Stimulated activated CD4-positive, alpha-beta T cell treated with anti-CD3 and anti-CD28 coated beads, Interleukin-4, amount 100 ng/mL, for 1 hour (primary cell): ENCODE measurements at places on chromosomes 13 and 19.

DNA sequence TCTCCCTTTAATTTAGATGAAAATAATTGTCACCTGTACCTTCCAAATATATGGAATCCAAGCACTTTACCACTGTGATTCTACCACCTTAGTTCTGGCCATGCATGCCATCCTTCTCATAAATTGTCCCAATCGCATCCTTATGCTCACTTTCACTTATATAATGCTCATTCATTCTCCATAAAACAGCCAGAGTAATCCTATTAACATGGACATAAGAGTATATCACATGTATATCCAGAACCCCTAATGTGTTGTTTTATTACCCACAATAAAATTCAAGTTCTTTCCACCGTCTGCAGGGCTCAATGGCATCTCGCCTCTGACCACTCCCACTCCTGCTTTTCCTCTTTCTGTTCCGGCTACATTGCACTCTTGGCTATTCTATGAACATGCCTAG lies 597.5 kb upstream of the MIR17HG start:
- DNase-seq: no peak

GRCh38 chr13:26495750-26496149 lies 61.7 kb upstream of the WASF3 start:
- no peak for DNase-seq

DNA sequence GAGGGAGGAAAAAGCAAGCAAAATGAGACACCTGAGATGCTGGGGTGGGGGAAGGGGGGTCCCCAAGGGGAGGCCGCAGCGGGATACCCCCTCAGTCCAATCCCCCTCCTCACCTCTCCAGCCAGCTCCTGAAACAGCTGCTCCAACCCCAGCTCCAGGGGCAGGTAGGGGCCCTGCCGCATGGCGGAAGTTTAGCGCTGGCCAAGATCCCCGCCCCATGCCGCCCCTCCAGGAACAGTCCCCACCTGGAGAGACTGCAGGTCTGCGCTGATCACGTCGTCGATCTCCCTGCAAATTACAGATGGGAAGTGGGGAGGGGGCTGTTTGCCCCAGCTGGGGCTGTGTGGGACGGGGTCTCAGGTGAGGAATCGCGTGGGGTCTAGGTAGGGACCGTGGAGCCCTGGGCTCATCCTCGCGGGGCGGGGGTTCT lies 9.0 kb downstream of the CAPN12 start:
- DNase-seq: no peak

DNA sequence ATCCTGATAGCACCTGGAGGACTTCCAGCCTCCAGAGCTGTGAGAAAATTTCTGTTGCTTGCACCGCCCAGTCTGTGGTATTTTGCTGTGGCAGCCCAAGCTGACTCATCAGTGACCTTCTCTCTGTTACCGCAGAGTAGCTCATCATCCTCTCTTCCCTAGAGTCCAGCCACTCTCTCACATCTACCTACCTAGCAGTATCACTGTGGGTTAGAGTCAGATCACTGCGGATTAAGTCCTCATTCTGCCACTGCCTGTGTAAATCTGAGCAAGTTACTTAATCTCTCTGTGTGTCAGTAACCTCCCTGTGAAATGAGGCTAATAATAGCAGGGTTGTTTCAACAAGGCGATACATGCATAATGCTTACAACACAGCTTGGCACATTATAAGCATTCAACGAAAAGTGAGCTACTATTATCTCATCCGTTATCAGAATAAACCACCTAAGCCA lies 40.3 kb upstream of the USPL1 start:
- DNase-seq: peak; percentile 6

- DNase-seq: no peak
Observed at GRCh38 chr13:75660694-75661093, 24.6 kb downstream of the LMO7 start.

- DNase-seq: no peak
Observed at GRCh38 chr19:7643031-7643415, 6.1 kb downstream of the STXBP2 start.

GRCh38 chr19:55096061-55096701 lies 20.5 kb downstream of the EPS8L1 start:
- DNase-seq: no peak

DNA sequence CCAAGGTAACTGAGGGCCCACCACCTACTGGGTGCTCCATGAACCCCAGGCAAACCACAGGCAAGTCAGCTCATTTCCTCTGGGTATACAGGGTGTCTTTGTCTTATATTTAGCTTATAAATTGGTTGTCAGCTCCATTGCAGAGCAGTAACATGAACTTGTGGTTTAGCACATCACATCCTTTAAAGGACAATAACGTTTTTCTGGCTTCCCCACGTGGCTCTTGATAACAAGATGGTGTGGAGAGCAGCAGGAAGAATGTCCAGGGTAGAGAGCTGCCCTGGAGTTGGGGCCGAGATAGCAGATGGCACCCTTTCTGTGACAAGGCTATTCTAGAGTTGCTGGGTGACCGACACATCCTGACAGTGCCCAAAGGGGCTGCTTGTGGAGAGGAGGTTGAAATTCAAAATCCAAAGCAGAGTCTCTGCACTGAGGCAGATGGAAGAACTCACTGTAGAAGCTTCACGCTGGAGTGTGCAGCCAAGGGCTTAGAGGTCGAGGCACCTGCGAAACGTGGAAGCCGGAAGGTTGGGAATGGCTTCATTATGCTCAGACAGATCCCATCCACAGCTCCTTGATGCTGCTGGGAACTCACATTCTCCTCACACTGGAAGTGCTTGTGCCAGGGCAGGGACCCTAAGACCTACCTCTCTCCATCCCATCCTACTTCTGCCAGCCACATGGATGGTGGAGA lies 133.0 kb upstream of the FRY start:
- DNase-seq: no peak

- no peak for DNase-seq
Observed at GRCh38 chr13:66577358-66577757, 652.8 kb downstream of the PCDH9 start.

DNA sequence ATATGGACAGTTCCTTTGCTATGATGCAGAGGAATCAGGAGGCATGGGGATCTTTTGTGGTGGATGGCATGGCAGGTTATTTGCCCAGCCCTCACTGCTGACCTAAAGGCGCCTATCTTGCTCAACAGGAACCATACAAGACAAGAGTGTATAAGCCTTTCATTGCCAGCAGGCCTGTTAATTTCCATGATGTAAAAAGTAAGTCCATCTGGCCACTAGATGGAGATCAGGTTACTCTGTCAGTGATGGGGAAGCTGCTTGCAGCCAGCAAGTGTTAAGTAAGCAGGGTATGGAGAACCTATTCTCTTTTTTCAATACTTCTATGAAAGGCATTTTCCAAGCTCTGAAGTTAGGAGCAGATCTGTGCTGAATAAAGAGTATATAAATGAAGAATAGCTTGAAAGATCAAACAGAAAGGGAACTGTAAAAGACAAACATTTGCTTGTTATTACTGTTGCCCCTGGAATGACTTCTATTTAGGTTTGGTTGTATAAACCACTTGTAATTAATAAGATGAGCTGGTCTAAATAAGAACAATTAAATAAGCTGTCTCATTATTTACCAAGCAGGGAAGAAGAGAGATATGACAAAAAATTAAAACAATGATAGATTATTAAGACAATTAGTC lies 210.9 kb downstream of the RGCC start:
- no peak for DNase-seq

DNA sequence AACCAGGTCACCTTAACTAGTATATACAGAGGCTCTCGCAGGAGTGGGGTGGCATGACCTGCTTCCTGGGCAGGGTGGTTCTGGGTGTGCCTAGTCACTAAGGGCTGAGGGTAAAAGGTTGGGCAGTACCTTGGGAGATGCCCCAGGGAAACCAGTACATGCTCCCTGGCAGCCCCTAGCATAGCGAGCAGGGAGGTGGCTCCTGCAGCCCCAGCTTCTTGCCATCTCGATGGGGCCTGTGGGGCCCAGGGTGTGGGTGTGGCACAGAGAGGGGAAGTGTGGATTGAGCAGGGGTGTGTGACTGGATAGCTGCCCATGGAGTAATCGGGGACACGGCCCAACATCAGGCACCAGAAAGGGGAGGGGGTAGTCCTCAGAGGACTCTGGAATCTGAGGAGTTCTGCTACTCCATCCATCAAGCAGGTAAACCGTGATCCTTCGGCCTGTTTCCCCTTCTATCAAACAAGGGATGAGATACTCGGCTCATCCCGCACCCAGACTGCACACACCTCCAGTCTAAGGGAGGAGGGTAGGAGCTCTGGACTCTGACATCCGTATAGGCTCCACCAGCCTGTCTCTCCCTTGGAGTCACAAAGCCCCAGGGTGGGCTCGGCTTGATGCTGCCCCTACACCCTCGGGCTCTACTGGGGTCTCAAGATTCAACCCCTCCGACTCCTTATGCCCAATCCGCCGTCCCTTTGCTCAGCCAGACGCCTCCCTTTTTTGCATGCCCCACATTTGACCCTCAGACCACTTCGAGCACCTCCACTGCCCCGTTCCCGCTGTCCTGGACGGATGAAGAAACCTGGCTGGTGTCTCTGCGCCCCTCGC lies 1.1 kb downstream of the ZBTB45 start:
- no peak for DNase-seq

- no peak for DNase-seq
Observed at GRCh38 chr19:15935167-15935702, 906 bp upstream of the CYP4F11 start.

GRCh38 chr13:45473627-45474026 lies 8.9 kb downstream of the COG3 start:
- no peak for DNase-seq

GRCh38 chr13:72295153-72295552 lies 428.1 kb upstream of the DACH1 start:
- no peak for DNase-seq

- DNase-seq: no peak
Observed at GRCh38 chr13:74201530-74201929, 67.3 kb upstream of the KLF12 start.

DNA sequence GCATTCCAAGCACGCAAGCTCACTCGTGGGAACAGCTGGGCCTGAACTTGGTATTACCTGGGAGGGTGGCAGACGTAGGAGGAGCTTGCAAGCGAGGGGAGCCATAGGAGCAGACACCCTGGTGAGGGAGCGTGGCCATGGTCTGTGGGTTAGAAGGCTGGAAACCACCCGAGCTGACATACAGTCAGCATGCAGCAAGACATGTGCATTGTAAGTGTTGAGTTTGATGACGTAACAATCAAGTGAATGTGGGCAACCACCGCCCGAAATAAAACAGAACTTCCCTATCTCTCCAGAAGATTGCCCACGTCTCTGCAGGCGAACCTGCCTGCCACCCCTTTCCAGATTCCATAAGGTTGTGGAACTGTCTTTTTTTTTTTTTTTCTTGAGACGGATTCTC lies 26.8 kb downstream of the UBXN6 start:
- no peak for DNase-seq

GRCh38 chr19:40220674-40221073 lies 2.5 kb upstream of the TTC9B start:
- no peak for DNase-seq

GRCh38 chr13:42398533-42398932 lies 126.6 kb downstream of the AKAP11 start:
- no peak for DNase-seq

DNA sequence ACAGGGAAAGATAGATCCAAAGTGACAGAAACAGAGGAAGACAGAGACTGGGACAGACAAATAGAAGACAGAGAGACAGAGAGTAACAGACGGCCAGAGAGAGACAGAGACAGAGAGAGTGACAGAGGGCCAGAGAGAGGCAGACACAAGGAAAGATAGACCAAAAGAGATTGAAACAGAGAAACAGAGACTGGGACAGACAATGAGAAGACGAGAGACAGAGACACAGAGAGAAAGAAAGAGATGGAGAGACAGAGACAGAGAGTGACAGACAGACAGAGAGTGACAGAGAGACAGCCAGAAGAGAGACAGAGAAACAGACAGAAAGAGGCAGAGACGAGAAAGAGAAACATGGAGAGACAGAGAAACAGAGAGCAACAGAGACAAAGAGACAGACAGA lies 127.3 kb downstream of the UQCRFS1 start:
- DNase-seq: no peak

GRCh38 chr19:33389421-33390100 lies 16.1 kb downstream of the CEBPG start:
- DNase-seq: no peak

DNA sequence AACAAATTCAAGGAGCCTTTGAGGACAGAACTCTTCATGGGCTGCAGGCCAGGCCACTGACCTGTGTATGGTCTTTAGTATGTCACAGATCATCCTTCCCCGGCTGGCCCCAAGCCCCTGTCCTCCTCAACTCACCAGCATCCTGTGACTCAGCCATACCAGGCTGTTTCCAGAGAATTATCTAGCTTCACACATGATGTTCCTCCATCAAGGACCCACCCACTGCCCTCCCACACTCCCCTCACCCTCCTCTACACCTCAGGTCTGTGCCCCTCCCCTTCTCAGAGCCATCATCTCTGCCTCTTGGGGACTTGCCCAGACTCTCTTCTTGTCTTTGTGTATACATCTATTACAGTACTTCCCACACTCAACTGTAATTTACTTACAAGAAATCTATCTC lies 14.7 kb downstream of the DCT start:
- DNase-seq: peak; percentile 53

DNA sequence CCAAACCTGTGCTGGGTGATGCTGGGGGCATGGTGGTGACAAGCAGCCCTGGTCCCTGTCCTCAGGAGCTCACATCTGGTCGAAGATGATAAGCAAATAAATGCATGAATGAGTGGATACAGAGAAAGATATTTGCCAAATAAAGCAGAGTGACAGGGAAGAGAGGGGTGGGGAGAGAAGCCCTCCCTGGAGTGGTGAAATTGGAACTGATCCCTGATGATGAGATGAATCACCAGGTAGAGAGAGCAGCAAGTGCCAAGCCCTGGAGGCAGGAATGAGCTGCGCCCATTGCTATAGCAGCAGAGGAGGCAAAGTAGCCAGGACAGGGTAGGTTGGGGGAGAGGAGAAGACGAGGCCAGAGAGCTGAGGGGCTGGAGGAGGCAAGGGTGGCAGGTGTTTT lies 13.7 kb downstream of the FXYD5 start:
- no peak for DNase-seq

DNA sequence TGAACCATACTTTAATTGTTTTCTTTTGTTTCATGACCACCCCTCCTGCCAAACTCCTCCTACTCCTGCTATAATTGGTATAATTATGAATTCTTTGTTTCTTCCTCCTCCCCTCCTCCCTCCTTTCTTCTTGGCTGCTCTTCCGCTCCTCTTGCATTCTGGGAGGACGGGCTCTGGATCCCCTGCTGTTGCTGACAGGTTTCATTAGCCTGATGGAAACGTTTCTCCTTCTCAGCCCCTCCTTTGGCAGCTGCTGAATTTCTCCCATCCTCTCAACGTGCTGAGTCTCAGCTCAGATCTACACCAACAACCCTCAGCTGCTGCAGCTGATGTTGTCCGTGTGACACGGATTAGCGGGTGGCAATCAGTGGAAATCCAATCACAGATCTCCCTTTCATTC lies 97.1 kb upstream of the UBAC2 start:
- DNase-seq: no peak
